ENCODE measurements at places on chromosomes 3 and 15. TPM values are rescaled to one million over a fixed set of nuclear protein-coding genes. Genes with fewer than 3 reads are reported as not detected.

Gene SLCO2A1
- 3.3 TPM for total RNA-seq

Gene AHSG
- not detected for total RNA-seq

Gene MELTF
- total RNA-seq = 2.6 TPM

Gene CACNA2D2
- total RNA-seq = 1.1 TPM

DNA sequence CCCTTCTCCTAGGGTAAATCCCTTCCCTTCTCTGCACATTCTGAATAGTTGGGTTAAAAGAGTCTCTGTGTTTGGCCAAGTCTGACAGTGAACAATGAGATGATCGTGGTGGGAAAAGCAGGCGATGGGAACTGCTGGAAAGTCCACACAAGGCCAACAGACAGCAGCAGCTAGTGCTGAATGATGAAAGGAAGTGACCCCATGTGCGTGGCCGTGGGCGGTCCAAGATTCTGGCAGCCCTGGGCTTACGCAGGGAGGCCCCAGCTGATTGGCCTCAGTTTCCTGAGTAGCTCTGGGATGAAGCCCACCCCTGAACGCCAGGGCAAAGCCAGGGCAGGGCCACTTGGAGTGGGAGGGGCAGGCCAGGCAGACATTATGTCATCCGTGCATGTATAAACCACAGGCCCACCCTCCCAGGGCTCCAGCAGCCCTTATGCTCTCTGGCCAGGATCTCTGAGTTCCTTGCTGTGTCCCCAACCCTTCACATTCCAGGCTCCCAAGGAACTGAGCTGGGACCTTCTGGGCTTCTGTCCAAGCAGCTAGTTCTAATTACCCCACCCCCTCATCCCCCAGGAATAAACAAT, 57.8 kb downstream of the CDC25A start:
- peak; percentile 85 for DNase-seq

- no peak for DNase-seq
Observed at GRCh38 chr3:98799479-98799878, 36.3 kb downstream of the ST3GAL6 start.

DNA sequence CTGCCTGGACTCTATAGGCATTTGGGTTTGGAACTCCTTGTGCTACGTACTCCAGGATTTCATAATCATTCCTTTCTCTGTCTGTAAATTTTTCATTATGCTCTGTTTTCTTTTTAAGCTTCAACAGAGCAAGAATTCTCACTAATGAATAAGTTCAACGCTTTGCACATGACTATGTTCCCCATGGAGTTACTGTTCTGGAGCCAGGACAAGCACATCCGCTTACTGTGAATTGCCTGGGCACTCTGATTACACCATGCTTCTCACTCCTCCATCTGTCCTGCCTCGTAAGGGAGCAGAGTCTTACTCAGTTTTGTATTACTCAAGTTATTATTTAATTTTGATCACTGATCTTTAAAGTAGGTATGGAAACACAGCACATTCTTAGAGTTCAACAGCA, 472.7 kb downstream of the RAP2B start:
- DNase-seq = no peak

DNA sequence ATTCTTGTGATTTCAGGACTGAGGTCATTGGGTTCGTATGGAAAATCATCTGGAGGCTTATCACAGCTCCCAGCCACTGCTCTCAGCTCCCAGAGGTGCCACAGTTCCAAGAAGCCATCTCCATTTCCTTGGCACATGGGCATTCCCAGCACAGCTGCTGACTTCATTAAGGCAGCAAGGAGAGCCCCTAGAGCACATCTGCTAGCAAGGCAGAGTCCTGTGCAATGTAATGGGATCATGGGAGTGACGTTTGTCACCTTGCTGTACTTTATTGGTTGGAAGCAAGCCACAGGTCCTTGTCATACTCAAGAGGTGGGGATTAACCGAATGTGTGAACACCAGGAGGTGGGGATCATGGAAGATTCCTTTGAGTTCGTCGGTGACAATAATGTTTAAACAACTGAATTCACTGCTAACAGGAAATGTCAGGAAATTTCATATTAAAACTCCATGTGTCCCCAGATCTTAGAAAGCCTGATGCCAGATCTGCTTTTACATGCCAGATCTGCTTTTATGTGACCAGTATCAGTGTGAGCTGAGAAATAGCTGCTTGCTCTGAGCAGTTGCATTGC, 148.8 kb downstream of the GABRG3 start:
- no peak for DNase-seq

GRCh38 chr15:64572856-64573255, 112.5 kb downstream of the ZNF609 start:
- DNase-seq = no peak

All from sigmoid colon (tissue), 7 donors.